AG20443 (cell line): ENCODE measurements at places on chromosomes 11 and 22.

GRCh38 chr11:8038393-8038792 is 42.6 kb upstream of the TUB start:
- no peak for DNase-seq

GRCh38 chr11:63931045-63931444 is 7.8 kb upstream of the NAA40 start:
- no peak for DNase-seq

DNA sequence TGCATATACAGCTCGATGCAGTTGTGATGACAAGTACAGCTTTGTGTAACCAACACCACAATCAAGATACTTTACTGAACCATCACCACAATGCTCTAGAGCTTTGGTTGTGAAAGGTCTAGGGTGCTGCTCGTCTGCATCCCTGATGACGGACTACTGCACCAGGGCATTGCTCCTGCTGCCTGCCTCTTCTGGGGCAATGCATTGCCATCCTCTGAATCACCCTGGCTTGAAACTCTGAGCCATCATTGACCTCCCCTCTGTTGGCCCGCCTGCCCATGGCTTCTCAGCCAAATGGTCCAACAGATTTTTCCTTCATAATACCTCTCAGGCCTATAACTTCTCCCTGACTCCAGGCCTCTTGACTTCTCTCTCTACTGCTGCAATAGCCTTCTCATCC is 77.4 kb upstream of the CSNK2A3 start:
- no peak for DNase-seq

DNA sequence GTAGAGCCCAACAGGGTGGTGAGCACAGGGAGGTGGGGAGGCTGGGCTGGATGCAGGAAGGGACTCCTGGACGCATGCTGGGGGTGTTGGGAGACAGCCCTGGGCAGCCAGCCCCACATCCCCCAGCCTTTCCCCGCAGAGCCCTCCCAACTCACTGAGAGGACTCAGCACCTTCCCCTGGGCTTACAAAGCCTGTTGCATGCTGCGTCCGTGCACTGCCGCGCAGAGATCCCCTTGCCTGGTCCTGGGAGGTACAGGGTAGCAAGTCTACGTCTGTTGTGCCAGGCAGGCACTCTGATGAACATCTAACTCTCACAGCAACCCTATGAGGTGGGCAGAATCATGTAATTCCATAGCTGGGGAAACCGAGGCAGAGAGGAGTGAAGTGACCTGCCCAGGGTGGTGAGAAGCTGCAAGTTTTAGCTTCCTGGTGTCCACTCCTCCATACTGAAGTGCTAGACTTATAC is 33.9 kb upstream of the TCF20 start:
- no peak for DNase-seq

DNA sequence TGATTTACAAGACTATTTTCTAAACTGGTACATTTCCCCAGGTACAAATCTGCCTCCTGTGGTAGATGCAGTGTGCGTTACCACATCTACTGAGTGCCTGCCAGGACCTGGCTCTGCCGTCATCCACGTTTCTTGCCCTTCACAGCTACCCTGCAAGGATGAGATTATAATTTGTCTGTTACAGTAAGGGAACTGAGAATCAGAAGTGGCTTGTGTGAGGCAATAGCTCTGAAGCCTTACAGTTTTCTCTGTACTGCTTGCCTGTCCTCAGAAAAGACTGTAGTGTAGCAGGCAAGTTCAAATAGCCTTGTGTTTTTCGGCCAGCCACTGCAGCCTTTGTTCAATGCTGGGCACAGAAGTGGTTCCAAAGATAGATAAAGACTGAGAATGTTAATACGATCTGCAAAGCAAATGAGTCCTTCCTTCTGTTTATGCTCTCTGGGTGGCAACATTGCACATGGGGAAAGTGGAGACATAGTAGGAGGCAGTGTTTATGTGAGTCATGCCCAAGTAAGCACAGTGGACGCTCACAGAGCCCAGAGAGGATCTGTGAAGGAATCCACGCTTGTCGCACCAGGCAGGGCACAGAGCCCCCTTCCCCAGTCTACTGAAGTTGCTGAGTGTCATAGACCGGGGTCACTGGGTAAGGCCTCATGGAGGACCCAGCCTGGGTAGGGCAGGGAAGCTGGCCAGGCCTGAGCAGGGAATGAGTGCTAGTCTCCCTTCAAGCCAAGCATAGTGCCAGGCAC is 49.1 kb downstream of the MICAL2 start:
- DNase-seq = peak; percentile 86
